Fibroblast of skin of right biceps (primary cell): ENCODE measurements at places on chromosomes 16 and 17.

DNA sequence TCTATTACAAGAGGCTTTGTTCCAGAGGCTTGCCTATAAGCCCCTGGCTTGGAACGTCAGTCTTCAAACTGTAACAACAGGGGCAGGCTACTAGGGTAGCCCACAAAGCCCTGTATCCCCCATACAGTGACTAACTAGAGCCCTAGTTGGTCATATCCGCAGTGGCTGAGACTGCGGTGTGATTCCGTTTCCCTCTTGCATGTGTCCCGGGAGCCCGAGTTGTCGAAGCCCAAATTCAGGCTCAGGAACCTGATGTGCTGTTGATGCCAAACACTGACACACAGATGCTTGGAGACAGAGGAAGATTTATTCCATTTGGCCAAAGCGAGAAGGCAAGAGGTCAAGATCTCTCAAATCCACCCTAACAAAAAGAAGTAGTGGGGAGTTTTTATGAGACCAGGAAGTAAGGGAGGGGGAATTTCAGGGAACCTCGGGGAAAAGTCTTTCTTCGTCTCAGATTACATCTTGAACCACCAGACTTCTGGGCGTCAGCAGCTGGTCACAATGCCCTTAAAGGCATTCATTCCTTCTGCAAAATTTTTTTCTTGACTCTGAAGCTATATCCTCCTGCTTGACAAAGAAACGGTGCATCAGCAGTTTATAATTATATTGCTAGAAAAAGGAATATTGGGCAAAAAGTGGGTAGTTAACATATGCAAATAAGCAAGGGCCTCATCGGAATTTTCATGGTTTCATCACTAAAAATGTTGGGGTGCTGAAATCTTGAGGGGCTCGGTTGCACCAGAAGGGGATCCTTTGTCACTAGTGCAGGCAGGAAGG, 879 bp downstream of the SLFN5 start:
- peak; percentile 76 for DNase-seq

- no peak for DNase-seq
Measured at GRCh38 chr17:78977997-78978973, 1.4 kb downstream of the LGALS3BP start.

DNA sequence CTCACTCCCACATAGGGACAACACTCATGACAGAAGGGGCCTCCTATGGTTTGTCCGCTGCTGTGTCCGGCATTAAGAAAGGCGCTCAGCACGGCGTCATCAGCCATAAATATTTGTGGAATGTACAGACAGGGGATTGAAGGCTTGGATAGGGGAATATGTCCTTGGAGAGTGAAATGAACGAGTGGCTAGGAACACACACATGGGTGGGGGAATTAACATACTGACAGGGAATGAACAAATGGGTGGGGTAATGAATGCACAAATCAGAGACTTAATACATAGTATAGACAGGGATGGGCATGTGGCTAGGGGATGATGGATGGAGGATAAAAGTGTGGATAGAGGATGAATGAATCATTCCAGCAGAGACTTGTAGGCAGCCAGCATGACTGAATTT, 154.0 kb upstream of the HSBP1 start:
- peak; percentile 94 for DNase-seq

- DNase-seq, result peak; percentile 82
Measured at GRCh38 chr16:397736-398332, 835 bp downstream of the NME4 start.

DNA sequence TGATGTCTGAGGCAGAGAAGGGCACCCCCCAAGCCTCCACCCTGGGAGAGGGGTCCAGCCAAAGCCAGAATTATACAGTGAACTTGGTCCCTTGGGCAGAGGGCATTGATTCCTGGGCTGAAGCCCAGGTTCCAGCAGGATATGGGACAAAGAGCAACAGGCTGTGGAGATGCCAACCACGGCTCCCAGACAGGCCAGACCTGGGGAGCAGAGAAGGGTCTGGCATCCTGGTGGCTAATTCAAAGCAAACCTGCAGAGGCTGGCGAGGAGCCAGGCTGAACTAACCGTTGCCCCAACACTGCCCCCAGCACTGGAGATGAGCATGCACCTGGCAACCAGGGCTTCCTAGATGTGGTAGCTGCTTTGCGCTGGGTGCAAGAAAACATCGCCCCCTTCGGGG, 3.0 kb downstream of the CES3 start:
- DNase-seq, result no peak

DNA sequence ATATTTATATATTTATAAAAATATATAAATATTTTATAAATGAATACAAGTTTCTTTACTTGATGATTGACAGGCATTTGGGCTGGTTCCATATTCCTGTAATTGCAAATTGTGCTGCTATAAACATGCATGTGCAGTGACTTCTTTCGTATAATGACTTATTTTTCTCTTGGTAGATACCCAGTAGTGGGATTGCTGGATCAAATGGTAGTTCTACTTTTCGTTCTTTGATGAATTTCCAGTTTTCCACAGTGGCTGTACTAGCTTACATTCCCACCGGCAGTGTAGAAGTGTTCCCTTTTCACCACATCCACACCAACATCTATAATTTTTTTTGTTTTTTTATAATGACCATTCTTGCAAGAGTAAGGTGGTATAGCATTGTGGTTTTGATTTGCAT, 7.8 kb downstream of the ACSM2B start:
- no peak for DNase-seq

DNA sequence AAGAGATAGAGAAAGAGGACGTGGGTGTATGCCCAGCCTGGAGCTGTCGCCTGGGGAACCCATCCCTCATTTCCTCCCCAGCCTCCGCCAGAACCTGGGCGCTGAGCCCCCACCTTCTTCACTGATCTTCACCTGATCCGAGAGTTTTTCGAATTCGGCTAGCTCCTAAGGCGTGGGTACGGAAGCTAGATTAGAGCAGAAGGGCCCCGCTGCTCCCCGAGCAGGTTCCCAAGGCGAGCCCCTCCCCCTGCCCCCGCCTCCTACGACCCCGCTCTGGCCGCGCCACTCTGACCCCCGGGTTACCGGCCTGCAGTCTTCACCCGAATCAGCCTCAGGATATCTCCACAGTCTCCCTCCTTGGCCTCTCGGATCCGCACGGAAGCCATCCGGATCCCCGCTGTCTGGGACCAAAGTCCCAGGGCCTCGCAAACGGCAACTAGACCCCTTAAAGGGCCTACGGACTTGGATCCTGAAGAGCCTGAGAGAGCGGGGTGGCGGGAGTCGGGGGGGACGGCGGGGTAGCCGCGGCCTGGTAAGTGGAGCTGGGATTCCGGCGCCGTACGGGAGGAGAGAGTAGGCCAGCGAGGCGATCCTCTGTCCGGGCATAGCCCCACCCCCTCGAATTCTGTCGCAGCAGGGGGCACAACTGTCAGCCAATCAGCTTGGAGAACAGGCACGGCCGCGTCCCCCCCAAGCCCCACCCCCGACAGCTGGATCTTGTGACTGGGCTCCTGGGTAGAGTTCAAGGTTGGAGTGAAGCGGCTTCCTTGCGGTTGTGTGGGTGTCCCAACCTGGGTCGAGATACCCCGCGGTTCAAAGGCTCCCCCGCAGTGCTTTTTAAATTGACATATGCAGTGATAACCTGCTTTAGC, at the start of gene SAT2:
SAT2 (minus strand) TSS at position 572 of the 872 bp plus-strand sequence; CDS start at position 386, 186 bp downstream.
- peak; percentile 94 for DNase-seq

DNA sequence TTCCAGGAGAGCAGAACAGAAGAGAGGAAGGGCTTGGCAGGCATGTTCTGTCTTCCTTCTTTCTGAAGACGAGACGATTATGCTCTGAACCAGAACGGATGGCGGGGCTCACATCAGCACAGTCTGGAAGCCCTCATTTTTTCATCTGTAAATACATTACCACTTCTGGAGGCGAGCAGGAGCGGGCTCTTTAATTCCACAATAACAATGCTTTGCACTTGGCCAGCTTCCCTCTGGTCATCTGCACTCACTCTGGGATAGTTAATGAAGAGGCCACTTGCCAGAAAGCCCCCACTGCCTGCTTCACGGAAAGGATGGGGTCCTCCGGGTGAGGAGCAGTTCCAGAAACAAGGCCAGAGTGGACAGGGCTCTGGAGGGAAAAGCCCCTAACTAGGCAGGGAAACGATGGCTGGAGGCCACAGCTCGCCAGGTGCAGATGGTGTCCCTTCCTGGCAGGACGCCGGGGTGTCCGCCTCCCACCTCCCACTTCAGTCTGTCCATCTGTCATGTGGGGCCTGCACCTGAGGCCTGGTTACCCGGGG, 13.1 kb upstream of the BCAR1 start:
- DNase-seq, result no peak

- no peak for DNase-seq
Measured at GRCh38 chr17:68290268-68290954, 516 bp downstream of the SLC16A6 start.

DNA sequence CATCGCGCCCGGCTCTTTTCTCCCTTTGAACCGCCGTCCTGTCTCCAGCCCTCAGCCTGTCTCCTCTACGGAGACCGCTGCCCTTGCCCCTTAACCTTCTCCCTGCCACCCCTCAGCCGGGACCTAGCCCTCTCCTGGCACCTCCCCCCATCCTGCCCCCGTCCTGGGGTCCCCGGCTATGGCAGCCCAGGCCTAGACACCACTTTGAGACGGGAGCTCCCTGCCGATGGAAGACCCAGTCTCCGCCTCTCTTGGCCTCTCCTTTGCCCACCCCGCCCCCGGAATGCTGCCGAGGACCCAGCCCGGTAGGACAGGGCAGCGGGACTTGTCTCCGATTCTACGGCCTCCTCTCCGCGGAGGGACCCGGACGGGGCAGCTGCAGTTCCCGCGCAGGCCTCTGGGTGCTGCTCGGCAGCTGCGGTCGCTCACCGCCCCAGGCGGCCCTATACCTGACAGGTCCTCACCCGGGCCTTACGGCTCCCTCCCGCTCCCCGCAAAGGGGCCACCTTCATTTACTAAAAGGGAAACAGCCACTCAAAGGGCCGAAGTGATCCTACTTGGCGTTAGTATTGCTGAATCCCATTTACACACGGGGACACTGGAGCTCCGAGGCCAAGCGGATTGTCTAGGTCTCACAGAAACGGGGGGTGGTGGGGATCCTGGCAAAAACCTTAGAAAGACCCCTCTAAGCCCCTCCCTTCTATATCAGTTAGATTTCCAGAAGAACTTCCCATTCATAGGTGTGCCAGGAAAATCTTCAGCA, 32.6 kb upstream of the TAC4 start:
- DNase-seq, result peak; percentile 56

- no peak for DNase-seq
Measured at GRCh38 chr16:73840728-73841127, 455.9 kb upstream of the PSMD7 start.

DNA sequence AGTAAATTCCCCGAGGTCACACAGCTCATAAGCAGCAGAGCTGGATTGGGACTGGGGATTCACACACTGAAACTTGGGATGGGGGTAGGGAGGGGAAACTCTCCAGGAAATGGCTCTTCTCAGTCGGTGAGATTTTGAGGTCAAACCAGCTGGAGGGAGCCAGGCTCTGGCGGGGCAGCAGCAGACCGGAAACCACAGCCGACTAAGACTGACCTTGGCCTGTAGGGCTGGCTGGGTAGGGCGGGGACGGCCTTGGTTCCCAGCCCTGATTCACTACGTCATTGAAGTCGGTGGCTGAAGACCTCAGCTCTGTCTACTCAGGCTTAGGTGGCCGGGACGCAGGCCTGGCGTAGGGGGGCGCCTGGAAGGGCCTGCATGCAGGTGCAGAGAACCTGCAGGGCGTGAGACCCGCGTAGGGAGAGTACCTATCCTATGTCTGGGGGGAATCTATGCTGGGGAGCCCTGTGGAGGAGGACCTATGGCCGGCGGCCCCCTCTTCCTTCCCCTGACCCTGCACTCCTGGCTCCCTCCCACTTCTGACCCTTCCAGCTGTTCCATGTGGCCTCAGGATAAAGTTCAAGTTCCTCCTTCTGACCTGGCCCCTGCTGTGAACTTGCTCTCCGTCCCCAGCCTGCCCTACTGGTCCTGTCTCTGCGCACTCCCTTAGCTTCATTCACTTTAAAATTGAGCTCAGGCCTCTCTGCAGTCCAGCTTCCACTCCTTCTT, 11.9 kb upstream of the SLC4A1 start:
- DNase-seq, result peak; percentile 63

DNA sequence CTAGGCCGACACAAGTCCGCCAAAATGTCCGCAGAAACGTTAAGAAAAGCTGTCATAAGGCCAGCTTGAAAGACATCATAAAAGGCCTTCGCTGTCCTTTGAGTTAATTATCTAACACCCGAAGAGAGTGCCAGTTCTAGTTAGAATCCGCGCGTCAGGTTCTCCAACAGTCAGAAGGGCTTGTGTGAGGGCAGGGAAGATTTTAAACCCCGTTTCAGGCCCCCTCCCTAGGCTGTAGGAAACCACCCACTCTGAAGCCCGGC, 729 bp upstream of the CLTC start:
- no peak for DNase-seq

DNA sequence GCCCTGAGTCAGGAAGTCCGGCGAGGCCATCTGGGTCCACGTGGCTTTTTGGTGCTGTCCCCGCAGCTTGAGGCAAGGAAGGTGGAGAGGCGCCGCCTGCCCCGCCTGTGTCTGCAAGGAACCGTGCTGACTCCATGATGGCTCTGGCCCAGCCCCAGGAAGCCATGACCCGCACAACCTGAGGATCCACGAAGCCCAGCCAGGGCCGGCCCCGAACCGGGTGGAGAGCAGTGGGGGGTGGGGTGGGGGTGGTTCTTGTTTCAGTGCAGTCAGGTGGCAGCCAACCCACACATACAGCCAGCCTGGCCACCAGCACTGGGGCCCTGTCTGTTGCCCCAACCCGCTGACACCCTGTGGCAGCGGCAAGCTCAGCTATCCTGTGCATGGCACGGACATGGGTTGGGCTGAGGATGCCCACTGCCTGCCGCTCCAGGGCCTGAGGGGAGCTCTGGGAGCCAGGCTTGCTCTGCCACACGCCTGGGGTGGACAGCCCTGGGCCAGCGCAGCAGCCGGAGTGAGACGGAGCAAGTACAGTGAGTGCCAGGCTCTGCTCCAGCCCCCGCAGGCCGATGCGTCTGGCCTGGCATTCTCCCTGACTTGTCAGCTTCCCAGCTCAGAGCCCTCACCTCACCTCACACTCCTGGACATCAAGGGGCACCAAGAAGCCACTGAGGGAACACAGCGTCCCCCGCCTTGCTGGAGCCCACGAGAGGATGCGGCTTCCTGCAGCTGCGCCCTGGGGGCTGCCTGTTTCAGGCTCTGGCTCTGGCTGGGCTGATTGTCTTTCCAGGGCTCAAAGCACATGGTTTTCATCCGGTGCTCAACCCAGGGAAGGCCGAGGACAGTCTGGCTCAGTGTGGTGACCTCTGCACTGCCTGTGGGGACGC, 68.8 kb downstream of the LMF1 start:
- no peak for DNase-seq

DNA sequence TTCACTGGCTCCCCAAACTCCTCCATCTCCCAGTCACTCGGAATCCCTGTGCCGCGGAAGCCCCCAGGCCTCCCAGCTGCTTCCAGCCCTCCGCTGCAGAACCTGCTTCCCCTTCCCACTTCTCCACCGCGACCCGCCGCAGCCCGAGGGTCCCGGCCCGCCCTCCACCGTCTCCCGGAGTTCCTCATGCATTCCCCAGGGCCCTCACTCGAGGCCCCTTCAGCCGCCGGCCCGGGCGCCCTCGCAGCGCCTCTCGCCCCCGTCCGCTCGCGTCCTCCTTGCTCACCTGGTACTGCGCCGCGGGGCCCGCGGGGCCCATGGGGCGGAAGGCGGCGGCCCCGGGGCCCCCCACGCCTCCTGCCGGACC, 329 bp downstream of the SMARCD2 start:
- no peak for DNase-seq

- peak; percentile 41 for DNase-seq
Measured at GRCh38 chr17:82097184-82097918, 685 bp downstream of the FASN start.
